NCI-H1105 treated with DMSO at 0.1 percent for 48 hours (cell line): ENCODE measurements at places on chromosomes 5 and 9.

- no peak for DNase-seq
Measured at GRCh38 chr5:173395933-173396308, 67.7 kb upstream of the STC2 start.

DNA sequence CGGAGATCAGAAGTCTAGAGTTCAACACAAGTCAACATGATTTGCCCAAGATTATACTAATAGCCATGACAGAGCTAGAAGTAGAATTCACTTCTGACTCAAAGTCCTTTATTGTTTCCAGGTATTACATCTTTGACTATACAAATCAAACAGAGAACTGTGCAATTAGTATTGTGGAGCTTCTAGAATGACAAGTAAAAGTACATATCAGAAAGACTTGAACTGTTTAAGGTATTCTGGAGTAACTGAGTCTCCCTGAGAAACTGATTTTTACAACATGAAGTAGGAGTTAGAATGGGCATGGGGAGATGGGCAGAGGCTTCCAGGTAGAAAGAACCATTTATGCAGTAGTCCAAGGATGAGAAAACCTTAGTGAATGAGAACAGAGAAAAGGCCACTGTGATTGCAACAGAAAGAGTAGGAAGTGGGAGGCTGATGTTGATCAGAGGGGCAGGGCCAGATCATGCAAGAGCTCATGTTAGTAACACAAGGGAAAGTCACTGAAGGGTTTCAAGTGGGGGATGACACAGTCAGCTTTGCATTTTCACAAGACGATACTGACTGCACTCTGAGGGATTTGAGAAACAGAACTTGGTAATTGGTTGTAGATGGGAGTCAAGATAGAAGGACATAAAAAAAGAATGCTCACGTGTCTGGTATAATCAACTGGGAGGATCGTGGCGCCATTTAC is 280.7 kb downstream of the RFX3 start:
- peak; percentile 13 for DNase-seq

DNA sequence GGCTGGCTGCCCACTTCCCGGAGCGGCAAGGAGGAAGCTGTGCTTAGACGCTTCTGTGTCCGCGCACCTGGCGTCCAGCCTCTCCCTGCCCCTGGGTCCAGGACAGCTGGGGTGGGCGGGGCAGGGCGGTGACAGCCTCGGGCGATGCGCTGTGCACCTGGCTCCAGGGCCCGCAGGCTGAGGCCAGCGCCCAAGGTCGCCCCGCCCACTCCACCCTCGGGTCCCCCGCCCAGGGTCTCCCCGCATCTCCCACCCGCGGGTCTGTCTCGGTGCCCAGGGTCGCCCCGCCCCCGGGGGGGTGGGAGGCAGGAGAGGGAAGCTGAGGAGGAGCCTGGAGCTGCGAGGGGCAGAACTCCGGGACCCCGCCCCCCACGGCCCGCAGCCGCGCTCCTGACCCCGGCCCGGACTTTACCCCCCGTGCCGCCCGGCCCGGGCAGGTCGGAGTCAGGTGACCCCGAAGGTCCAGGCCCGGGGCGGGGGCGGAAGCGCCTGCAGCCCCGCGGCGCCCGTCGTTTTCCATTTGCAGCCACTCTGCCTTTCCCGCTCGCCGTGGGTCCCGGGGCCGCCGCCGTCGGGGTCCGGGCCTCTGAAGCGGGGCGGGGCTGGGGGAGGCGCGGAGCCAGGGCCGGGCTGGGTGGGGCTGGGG is at the start of gene ENTPD8:
ENTPD8 (minus strand) TSS at position 69 of the 646 bp plus-strand sequence. CDS start 3,072 bp downstream, outside the sequence.
- peak; percentile 67 for DNase-seq

DNA sequence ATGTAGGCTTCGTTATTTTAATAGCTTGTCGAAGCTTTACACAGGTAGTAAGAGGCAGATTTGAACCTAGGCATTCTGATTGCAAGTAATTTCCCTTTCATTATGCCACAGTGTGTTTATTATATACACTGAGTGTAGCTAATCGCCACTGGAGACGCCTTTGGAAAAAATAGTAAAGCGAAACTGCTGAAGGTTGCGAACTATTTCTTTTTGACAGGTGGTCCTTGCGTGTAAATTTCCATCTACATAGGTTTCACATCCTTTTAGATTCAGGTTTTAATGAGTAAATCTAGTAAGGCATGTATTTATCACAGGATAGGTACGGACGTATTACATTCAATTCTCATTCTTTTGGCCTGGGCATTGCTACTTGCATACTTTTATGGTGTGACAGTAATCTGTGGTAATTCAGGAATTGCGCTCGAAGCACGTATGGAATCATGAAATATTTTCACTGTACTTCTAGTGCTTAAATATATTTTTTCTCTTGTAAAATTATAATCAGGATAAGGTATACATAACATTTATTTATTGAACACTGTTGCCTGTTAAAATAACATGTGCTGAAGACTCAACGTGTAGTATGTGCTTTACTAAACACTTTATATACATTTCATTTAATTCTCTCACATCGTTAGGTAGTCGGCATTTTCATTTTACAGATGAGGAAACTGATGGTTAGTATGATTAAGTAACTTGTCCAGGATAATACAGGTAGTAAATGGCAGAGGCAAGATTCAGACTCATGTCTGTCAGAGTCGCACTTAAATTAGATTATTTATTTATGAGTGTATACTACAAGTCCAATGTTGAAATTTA is 1.8 kb downstream of the MARCHF6 start:
- DNase-seq = peak; percentile 39

DNA sequence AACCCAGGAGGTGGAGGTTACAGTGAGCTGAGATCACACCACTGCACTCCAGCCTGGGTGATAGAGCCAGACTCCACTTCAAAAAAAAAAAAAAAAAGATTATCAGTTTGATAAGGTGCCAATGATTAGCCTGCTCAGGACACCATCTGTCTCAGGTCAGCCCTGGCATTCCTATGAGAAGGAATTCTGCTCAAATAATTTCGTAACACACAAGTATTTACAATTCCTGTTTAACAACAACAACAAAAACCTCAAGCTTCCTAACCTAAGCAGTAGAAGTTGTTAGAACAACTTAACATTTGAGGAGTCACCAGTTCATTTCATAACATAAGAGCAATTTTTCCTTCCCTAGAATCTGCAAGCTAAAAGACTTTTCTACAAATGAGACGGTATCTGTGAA is 85.0 kb downstream of the LHFPL2 start:
- no peak for DNase-seq

- DNase-seq = no peak
Measured at GRCh38 chr5:84378961-84379360, 5.7 kb downstream of the EDIL3 start.

- DNase-seq = no peak
Measured at GRCh38 chr5:14267991-14268708, 125.0 kb downstream of the TRIO start.

DNA sequence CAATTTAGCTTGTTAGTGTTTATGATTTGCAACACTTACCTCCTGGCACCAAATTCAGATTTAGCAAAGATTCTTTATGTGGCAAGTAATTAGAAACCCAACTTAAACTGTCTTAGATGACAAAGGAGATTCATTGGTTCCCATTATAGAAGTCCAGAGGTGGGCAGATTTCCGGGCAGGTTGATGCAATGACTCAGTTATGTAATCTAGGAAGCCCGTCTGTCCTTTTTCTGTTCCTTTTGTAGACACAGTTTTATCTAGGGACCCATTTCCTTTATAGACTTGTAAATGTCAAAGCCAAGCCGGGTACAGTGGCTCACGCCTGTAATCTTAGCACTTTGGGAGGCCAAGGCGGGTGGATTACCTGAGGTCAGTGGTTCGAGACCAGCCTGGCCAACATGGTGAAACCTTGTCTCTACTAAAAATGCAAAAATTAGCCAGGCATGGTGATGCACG is 20.3 kb upstream of the ANKRD33B start:
- DNase-seq = no peak

- DNase-seq = no peak
Measured at GRCh38 chr5:56175488-56175887, 57.6 kb downstream of the ANKRD55 start.

DNA sequence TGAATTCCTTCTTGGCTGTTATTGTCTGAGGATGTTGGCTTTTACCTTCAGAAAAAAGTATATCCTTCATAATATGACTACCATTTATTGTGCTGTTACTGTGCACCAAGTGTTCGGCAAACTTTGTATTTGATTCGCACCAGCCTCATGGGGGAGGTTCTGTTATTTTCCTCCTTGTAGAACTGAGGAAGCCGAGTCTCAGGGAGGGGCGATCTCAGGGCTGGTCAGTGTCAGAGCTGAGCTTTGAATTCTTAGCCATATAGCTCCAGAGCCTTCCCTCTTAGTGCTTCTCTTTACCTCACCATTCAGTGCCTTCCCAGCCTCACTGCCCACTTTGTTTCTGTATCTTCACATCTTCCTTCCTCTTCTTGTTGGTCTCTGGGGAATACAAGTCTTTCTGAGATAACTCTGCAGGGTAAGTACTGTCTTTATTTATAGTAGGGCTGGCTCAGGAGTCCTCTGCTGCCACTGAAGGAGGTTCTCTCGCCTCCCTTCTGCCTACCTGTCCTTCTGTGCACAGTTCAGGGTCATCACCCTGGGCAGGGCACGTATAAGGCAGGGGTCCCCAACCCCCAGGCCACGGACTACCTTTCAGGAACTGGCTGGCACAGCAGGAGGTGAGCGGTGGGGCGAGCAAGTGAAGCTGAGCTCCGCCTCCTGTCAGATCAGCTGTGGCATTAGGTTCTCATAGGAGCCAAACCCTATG is 48.4 kb downstream of the GALNT10 start:
- no peak for DNase-seq

GRCh38 chr5:132256086-132256782 is 1.3 kb upstream of the PDLIM4 start:
- no peak for DNase-seq

GRCh38 chr5:172491481-172491880 is 37.2 kb upstream of the SH3PXD2B start:
- DNase-seq = no peak

GRCh38 chr9:130996205-130996604 is 12.8 kb upstream of the LAMC3 start:
- DNase-seq = no peak

- DNase-seq = no peak
Measured at GRCh38 chr9:110835404-110835803, 166.8 kb downstream of the MUSK start.

DNA sequence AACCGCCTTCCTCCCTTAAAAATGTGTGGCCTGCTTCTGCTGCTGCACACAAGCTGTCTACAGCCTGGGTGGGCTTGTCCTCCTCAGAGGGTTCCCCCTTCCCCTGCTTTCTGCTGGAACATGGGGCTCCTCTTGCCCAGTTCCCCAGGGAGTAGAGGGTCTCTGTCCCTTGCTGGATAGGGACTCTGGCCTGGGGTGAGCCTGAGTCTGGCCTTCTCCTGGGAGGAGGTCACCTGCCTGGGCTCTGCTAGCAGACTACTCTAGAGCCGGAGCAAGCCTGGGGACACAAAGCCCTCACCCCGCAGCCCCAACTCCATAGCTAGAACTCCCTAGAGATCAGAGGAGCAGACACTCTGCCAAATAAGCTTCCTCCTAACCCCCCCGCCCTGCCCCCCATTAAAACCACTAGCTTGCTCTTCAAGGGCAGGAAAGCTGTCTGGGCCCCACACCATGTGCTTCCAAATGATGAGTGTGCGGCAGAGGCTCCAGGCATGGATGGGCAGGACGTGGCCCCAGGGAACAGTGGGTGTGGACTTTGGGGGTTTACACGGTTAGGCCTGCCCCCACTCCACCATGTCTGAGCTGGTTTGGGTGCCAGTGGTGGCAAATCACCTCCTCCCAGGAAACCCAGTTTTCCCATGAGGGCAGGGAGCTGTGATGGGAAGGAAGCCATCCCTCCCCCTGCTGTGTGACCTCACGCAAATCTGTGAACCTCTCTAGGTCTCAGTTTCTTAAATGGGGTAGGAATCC is 10.0 kb downstream of the TCF7 start:
- no peak for DNase-seq

DNA sequence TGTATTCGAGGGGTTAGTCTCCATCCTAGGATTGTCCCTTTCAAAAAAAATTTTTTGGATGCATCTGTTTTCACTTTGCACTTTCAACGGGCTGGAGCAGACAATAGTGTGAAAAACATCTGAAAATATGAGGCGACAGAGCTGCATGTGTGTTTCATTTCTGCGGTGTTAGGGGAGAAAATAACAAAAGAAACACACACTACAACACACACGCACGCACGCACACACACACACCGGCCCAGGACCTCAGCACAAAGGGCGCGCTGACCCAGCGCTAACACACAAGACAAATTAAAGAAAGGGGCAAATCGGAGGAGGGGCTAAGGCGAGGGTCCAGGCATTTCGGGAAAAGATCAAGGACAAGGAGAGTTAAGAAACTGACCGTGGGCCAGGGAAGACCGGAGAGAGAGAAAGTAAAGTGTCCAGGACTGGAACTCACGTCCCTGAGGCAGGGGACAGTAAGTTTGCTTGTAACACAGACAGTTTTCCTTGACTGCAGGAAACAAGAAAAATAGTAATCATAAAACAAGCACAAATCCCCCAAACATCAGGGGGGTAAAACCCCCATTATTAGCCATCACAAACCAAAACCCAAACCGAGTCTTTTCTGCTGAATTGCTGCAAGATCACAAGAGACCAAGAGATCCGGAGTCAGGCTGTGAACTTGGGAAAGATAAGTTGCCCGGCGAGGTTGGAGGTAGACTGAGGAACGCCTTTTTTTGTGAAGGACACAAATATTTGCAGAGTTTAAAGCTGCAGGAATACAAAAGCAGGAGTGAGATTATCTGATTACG is 302.1 kb downstream of the PARP8 start:
- no peak for DNase-seq

DNA sequence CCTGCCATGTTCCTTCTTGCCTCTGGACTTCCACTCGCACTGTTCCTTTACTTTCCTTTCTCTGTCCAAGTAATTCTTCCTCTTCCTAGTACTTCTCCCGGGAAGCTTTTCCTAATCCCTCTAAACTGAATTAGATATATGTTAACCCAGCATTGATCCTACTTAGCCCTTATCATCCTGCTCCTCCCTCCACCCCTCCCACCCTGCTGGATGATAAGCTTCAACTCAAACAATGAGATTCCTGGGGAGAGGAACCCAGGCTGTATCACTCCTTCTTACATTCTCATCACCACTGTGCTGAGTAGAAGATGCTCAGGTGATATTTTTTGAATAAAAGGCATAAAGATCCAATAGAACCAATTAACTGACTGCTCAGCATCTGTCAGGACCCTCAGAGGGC is 45.7 kb downstream of the CDK5RAP2 start:
- DNase-seq = no peak

DNA sequence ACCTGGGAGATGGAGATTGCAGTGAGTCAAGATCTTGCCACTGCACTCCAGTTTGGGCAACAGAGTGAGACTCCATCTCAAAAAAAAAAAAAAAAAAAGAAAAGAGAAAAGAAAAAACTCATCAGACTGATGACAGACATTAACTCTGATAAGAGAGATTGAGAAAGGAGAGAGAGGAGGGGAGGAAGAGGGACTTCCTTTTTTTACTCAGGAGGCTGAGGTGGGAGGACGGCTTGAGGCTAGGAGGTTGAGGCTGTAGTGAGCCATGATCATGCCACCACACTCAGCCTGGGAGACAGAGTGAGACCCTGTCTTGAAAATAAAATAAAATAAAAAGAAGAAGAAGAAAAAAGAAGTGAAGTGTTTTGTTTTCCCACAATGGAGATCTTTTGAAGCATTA is 9.7 kb upstream of the MSMP start:
- DNase-seq = no peak

DNA sequence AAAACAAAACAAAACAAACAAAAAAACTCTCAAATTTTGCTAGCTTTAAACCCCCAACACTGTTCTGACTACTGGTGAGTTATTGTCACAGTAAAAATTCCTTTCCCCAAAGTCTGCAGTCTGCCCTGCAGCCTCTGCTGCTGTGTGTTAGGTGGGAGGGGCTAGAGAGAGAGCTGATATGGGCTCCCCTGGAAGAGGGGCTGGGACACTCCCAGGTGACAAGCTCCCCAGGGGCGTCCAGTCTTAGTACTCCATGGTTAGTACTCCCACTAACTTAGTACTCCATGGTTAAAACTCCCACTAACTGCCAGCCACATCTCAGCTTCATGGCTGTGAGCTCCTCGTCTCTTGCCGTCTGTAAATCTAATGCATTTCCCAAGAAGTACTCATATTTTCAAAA is 191.9 kb downstream of the FANCC start:
- DNase-seq = no peak
